Thoracic aorta (tissue), 2 donors: ENCODE measurements at places on chromosomes 7 and 10.
A peak's percentile ranks its signal among the peaks of the same experiment; 100 is the strongest.

DNA sequence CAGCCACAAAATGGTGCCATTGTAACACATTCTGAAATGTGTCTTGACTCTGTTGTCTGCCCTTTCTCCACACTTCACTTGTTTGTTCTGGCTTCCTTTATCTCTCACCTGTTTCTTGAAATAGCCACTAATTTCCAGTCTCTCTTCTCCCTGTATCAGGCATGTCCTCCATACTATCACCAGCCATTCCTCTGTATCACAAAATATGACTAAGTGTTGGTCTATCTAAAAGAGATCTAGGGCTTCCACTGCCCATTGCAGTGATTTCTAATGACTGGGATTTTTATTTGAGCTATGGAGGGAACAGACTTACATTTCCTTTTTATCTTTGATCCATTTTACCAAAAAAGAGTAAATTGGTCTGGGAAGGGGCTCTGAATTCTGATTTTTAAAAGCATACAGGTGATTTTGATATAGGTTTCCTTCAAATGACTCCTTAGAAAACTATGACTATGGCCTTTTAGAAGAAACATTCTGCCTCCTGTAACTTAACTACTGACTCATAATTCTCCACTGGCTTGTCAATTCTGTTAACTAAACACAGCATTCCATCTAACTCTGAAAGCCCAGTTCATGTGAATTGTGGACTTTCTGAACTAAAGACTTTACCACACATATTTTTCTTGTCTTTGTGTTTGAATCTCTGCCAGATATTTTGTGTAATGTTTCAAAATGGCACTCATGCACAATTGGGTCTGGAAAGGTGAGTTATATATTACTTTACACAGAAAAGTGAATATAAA lies 1121.4 kb downstream of the XPNPEP1 start:
- no peak for DNase-seq

DNA sequence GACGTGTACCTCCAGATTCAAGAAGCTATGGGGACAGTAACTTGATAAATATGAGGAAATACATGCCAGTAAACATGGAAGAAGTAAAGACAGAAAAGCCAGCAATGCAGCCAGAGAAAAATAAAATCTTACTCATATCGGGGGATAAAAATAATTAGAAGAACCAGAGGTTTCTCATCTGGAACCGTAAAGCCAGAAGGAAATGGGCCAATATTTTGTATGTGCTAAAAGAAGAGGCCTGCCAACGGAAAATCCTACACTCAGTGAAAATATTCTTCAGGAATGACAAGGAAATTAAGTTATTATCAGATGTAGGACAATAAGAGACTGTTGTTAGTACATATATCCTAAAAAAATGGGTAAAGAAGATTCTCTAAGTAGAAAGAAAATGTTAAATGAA lies 401.2 kb downstream of the CDC14C start:
- DNase-seq, result no peak

DNA sequence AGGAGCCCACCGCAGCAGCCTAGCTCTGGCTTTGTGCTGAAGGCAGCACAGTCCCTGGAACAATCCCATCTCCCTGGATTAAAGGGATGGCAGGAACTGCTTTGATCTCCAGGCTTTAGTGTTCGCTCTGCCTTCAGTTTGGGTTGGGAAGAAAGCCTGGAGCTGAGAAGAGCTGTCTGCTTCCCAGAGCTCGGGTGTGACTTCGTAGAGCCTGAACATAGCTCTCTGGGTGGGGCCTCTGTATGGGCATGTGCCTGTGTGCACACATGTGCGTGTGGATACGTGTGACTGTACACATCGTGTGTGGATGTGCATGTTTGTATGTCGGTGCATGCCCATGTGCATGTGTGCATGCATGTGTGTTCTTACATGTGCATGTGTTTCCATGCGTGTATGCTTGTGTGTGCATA lies 8.7 kb downstream of the ADCY1 start:
- DNase-seq, result no peak

GRCh38 chr7:110486549-110486948 lies 604.4 kb upstream of the LRRN3 start:
- DNase-seq, result no peak

GRCh38 chr7:142301923-142302550 lies 44.2 kb upstream of the PRSS58 start:
- DNase-seq, result no peak

DNA sequence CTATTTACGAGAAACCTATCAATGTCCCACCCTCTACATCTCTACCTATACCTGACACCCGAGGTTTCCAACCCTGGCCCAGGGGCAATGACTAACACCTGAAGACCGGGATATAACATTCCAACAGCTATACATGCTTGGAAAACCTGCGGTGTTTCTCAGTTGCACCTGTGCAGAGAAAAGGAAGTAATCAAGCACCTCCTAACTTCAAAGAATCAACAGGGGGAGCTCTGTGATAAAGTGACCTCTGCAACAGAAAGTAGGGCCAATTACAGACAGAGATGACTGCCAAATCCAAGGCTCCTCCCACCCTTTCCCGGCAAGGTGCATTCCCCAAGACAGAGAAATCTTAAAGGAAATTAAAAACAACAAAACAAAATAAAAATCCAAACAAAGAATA lies 41.3 kb downstream of the CCDC6 start:
- DNase-seq, result no peak

DNA sequence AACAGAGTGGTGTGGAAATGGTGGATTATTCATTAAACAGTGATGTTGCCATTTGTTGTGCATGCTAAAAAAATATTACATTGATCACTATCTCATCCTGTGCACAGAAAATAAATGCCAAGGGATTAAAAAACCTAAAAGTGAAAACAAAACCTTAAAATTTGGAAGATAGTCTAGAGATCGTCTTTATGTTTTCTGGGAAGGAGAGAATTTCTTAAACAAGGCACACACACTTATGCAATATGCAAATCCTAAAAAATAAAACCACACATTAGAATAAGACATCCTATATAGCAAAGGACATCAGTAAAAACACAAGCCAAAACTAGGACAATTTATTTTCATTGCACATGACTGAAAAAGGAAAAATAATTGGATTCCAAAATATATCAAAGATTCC lies 54.5 kb downstream of the MACC1 start:
- no peak for DNase-seq

DNA sequence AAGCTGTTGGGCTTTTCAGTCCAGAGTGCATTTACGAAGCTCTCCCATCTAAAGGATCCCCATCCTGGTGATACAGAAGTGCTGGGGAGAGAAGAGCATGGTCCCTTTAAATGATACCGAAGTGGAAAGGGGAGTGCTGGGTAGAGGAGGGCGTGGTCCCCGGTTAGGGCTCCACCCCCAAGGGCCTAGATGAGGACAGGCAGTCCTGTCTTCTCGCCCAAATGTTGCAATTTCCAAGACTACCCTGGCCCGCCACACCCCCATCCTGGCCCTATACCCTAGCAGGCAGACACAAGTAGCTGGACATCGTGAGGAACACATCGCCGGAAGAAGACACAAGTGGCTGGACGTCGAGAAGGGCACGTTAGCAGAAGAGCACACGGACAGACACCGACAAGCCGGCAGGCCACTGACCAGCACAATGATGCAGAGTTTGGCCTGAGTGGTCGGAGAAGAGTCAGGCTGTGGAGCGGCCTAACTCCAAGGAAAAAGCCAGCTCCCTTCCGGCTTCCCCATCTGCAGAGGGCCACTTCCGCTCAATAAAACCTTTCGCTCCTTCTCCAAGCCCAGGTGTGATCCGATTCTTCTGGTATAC lies 439.5 kb upstream of the NRP1 start:
- DNase-seq, result no peak

- DNase-seq, result no peak
Observed at GRCh38 chr10:2414562-2414961, 652.8 kb upstream of the PFKP start.

DNA sequence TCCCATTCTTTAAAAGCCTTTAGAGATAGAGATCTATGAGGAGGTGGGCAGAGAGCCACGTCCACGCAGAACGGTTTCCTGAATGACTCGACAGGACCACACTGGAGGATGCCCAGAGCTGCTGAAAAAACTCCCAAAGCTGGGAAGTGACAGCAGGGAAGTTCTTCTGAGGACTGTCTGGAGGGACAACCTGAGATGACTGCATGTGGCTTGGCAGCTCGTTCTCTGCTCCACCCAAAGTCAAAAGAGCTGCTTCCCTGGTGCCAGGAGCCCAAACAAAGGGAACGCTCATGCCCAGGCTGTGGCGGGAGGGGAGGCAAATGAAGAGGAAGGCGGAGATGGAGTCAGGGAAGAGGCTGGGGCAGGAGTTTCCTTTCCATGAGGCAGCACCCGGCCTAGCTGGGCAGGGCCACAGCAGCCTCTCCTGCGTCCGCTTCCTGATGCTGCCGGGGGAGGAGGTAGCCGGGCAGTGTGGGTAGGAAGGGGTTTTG lies 95.4 kb downstream of the CCDC3 start:
- peak; percentile 68 for DNase-seq

GRCh38 chr10:3482200-3482993 lies 302.6 kb downstream of the KLF6 start:
- peak; percentile 26 for DNase-seq

GRCh38 chr7:99167072-99167471 lies 23.2 kb upstream of the SMURF1 start:
- DNase-seq, result no peak

- DNase-seq, result no peak
Observed at GRCh38 chr10:10587744-10588393, 429.8 kb upstream of the CELF2 start.

DNA sequence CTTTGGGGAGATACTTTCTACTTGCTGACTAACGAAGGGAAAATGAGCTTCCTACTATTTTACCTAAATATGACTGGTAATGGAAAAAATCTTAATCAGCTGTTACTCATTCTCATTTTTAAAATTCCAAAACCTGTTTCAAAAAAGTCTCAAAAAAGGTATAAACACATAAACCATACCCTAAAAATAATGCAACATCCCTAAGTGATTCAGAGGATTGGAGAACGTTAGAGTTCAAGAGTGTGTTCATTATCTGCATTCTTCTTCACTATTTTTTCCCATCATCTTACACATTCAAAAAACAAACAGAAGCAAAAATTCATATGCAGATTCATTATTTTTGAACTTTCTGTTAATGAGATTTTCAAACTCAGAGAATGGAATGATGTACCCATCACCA lies 150.4 kb upstream of the GNAI1 start:
- DNase-seq, result no peak

DNA sequence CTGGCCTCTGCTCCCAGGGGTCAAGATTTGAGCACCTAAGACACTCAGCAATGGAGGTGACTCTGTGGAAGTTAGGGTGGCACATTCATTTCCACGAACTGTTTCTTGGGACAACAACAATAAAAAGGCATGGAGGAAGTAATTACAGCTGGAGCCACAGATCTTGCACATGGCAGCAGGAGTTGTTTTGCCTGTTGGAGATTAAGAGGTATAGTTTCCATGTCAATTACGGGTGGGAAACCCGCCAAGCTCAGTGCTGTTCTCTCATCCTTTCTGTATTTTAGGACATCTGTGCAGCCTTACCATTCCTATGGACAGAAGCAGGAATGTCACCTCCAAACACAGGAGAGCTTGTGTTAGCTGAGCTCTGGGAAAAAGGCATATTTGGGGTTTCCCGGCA lies 201.2 kb downstream of the SNX10 start:
- no peak for DNase-seq

DNA sequence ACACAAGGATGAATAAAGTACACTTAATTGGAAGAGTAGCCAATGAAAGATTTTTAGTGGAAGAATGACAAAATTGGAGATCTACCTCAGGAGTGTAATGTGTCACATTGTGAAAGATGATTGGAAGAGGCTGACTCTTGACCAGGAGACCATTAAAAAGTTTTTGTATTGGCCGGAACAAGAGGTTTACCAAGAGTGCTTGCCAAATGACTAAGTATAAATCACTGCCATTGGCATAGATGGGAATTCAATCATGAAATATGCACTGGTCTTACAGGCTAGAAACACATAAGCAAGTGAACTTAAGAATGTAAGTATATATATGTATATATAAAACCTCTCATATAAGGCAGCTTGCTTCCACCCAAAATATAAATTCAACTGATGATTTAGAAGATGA lies 58.7 kb upstream of the TFEC start:
- no peak for DNase-seq

DNA sequence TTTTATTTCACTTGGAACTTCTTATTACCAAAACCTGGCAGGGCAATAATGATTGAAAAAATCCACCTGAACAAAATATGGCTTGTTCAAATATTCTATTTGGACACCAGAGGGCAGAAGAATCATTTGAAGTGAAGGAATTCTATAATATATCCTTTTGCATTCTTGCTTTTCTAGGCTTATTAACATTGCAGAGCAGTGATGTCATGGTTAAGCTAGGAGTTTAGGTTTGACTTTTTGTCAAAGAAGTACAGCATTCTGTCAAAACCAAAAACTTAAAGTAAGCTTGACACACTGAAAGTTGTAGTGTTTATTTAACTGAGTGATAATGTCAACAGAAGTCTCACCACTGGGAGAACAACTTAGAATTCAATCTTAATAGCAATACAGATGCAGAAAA lies 156.0 kb downstream of the SEMA3D start:
- DNase-seq, result no peak

- no peak for DNase-seq
Observed at GRCh38 chr7:55962014-55962413, 2.4 kb upstream of the NIPSNAP2 start.

DNA sequence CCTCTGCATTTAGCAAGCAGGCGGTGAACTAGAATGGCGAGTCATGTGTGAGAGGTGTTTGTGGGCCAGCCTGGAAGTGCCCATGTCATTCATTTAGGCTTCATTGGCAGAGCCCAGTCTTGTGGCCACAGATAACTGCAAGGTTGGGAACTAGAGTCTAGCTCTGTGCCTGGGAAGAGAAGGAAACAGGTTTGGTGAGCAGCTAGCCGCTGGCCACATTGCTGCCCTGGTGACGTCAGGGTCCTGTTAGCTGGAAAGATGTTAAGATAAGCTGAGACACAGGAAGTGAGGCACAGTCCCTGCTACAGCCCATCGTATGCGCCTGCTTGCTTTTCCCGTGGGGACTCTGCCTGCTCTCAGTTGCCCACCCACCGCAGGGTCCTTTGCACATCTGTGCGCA lies 185.5 kb downstream of the CAMK1D start:
- no peak for DNase-seq

- DNase-seq, result no peak
Observed at GRCh38 chr10:117165538-117166417, 27.7 kb upstream of the VAX1 start.
